ENCODE measurements at places on chromosomes 4 and X.

DNA sequence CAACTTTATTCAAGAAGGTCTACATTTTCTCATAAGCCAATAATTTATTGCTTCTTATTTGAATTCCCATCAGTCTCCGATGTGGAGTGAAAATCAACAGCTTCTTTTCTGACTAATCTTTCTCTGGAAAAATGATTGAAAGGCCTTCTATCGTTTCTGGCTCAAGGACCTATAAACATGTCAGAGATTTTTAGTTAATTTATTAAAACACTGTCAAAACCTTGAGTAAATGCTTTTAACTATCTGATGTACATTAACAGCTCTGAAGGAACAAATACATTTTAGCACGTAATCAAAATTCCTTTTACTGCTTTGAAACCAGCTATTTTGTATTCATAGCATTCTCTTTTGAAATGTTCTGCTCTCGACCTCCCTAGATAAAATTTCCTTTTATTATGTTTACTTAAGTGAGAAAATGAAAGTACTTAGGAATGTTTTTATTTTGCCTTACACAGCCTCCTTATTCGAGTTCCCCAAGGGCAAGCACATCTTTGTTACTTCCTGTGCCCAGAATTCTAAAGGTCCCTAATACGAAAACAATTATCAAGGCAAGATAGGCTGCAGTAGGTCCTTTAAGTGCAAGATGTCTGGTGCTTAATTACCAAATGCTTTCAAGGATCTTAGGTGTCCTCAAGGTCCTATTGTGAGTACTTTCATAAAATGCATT lies 3.1 kb upstream of the ZFX start:
- no peak for DNase-seq

DNA sequence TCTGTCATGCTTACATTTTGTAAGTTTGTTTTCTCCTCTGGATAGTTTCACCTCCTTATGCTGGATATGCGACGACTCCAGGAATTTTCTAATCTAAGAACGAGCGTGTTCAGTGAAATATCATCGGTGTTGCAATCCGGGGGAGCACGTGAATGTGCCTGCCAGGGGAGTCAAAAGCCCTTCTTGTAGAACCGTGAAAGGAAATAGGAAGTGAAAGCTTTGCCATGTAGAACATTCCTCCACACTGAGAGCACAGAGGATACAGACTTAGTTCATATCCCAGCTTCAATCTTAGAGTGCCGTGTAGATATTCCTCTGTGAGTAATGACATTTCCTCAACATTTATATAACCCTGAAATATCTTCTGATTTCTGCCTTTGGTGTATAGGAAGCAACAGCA lies 121.2 kb downstream of the VEGFC start:
- no peak for DNase-seq

GRCh38 chr4:67555447-67555846 lies 3.1 kb upstream of the STAP1 start:
- DNase-seq, result no peak

- DNase-seq, result no peak
Measured at GRCh38 chrX:27619975-27620374, 29.8 kb downstream of the DCAF8L2 start.

- no peak for DNase-seq
Measured at GRCh38 chrX:125378205-125378604, 58.5 kb downstream of the TEX13C start.

Measured in hematopoietic multipotent progenitor cell treated with erythropoietin and hydrocortisone succinate and interleukin-3 and kit ligand, for 15 days (in vitro differentiated cells).